ENCODE measurements at places on chromosomes 5 and 9.
A peak's percentile ranks its signal among the peaks of the same experiment; 100 is the strongest.

DNA sequence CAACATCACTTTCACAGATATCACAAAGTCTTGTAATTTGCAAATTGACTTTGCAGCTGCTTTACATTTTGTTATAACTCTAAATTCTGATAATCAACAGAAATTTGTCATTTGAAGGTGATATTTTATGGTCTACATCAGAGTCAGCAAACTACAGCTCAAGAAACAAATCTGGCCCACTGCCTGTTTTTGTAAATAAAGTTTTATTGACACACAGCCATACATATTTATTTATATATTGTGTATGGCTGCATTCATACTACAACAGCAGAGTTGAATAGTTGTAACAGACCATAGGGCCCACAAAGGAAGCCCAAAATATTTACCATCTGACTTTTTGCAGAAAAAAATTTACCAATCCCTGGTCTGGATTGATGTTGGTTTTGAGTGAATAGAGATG, 87.0 kb upstream of the GRIA1 start:
- DNase-seq: no peak

DNA sequence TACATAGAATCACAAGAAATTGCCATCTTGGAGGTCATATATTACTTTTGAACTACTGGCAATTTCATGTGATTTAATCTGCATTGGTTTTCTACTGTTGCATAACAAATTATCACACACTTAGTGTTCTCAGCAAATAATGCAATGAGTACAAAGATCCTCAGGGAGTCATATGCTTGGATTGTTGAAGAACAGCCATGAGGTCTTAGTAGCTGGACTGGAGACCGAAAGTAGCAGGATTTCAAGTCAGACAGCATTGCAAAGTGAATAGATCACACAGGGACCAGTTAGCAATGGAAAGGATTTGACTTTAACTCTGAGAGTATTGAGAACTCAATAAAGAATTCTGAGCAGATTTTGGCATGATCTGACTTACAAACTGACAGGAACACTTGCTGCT, 32.2 kb upstream of the FRMD3 start:
- no peak for DNase-seq

- peak; percentile 69 for DNase-seq
Observed at GRCh38 chr5:112146323-112147226, 272.5 kb downstream of the EPB41L4A start.

GRCh38 chr9:78694974-78695373, 398.0 kb downstream of the PSAT1 start:
- DNase-seq: no peak

DNA sequence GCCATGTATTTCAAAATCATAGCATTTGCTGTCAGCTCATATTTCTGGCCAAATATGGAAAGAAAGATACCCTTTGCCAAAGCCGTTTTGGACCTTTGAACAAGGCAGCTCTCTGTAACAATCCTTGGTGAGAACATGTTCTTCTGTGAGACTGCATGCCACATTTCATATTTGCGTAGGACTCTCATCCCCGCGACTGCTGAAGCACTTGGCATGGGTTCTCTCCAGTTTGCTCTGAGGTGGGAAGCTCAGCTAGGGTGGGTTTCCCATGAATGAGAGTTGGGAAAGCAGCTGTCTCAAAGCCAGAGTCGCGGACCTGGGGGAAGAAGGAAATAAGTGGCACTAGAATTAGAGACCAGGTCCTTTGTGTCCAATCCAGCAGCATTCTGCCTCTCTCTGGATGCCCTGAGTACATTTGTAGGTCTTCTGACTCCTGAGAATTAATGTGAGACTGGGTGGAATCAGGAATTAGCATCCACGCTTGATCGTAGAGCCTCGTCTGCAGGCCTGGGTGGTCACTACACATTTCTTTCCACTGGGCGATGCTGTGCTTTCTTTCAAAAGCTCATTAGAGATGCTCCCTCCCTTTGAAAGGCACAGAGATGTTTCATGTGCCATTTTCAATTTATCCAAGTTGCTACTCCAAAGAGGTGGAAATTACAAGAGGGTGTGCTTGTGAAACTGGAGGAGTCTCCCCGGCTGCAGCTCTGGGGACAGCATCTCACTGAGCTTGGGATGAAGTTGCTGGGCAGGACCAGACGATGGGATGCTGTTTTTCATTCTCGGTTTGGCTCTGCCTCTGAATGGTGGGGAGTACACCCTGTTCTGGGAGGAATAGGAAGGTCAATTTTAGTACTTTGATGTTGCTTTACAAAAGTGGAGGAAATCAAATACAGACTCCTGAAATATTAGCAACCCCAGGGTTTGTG, 197.2 kb downstream of the GADD45G start:
- no peak for DNase-seq
